T-helper 2 cell (primary cell): ENCODE measurements at places on chromosomes 1 and 21.

DNA sequence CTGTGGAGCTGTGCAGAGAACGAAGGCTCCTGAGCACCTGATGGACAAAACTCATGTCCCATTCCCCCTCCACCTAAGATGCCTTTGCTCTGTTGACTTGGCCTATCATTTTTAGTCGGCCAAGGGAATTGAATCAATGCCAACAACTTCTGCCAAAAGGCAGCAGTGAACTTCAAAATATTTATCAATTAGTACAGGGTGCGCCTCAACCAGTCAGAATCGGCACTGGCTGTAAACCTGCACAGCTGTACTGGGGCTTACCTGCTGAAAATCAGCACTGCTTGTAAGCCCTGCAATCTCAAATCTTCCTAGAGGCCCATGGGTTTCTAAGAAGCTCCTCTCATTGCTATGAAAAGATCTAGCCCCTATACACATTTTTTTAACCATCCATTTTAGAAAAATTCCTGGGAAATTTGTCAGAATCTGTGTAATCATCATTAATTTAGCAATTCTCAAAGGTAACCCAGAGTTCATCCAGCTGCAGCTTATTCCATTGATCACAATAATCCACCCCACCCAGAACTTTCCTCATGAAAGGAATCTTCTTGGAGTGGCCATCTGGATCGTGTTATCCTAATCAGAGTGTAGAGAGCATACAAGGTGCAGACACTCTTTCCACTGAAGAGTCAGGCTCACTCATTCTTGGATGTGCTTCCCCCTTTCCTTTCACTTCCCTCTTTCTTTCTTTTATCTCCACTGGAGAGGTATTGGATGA, 40.2 kb downstream of the ADAMTS1 start:
- DNase-seq = no peak

DNA sequence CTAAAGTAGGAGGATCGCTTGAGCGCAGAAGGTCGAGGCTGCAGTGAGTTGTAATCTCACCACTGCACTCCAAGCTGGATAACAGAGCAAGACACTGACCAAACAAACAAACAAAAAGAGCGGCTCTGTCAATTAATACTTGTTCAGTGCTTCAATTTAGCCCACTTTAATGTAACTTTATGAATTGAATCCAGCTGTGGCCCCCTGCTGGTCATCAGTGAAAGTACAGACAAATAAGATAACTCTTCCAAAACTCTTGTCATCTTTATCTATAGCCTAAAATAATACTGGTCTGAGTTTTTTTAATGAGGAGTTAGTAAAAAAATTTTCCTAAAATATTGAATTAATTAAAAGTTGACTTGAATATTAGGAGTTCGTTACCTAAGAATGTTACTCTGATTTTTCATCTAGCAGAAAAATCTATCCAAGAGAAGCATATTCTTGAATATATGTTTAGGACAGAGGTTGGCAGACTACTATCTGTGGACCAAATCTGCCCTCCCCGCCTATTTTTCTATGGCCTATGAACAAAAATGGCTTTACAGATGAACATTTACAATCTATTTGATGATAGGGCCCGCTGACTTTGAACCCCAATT, 26.1 kb downstream of the ATP5PF start:
- DNase-seq = peak; percentile 51

GRCh38 chr21:32459972-32460371, 47.5 kb downstream of the EVA1C start:
- DNase-seq = no peak

DNA sequence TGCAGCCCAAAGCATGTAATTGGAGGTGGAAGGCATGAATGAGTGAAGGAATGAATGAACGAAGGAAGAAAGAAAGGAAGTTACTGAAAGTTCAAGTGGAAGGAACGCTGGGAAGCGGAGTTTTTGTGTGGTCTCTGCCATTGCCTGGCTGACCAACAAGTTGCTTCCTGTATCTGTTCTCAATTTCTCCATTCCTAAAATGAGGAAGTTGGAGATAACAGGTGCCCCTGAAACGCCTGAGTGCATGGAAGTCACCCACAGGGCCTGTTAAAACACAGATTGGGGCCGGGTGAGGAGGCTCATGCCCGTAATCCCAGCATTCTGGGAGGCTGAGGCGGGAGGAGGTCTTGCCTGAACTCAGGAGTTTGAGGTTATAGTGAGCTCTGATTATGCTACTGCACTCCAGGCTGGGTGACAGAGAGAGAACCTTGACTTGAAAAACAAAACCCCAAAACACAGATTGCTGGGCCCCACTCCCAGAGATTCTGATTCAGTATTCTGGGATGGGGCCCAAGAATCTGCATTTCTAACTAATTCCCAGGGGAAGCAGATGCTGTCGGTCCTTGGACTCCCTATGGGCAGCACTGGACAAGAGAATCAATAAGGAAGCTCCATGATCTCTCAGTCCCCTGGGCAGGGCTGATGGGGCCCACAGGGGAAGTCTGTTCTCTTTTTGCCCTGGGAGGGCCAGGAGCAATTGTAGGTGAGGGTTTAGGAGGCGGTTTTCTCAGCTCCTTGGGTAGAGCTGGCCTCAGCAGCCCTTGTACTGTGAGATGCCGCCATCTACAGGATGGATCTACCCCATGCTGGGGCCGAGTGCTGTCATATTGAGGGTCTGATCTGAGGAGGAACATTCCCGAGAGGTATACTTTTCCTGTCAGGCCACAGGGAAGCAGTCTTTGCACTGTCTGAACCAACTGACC, 3.3 kb upstream of the CNR2 start:
- DNase-seq = no peak

GRCh38 chr1:214720561-214720960, 117.6 kb downstream of the CENPF start:
- no peak for DNase-seq

GRCh38 chr1:47708658-47709018, 270.8 kb downstream of the FOXD2 start:
- no peak for DNase-seq

GRCh38 chr1:99370476-99370875, 106.2 kb downstream of the PLPPR4 start:
- no peak for DNase-seq

DNA sequence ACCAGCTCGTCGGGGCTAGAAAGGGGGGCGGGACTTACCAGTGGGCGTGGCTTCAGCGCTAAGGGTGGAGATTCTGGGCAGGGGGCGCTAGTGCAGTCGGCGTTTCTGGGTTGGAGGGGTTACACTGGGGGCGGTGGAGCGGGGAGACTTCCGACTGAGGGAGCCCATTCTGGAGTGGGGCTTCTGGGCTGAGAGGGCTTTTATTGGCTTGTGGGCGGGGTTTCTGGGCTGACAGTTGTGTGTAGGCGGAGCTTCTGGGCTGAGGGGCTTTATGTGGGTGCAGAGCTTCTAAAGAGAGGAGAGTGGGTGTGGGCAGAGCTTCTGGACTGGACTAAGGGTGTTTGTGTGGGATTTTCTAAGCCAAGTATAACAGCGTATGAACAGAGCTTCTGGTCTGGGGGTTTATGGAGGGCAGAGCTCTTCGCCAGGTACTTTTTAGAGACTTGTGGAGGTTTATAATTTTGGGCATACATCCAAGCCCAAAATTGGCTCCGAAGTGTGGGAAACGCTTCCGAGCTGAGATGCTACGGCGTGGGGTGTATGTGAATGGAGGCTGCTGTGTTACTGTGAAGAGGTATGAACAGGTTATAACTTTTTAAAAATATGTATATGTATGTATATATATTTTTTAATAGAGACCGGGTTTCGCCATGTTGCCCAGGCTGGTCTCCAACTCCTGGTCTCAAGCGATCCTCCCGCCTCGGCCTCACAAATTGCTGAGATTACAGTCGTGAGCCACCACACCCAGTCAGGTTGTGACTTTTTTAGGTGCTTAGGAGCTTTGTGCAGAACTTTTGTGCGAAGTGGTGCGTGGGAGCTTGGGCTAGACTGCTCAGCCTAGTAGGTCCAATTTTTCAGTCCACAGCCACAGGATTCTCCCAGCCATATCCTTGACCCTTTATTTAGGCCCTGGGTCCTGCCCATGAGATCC, 825 bp downstream of the TMEM39B start:
- DNase-seq = no peak

- DNase-seq = no peak
Measured at GRCh38 chr1:29520571-29521437, 284.5 kb downstream of the PTPRU start.

- no peak for DNase-seq
Measured at GRCh38 chr21:37704751-37705150, 211.5 kb downstream of the KCNJ6 start.

DNA sequence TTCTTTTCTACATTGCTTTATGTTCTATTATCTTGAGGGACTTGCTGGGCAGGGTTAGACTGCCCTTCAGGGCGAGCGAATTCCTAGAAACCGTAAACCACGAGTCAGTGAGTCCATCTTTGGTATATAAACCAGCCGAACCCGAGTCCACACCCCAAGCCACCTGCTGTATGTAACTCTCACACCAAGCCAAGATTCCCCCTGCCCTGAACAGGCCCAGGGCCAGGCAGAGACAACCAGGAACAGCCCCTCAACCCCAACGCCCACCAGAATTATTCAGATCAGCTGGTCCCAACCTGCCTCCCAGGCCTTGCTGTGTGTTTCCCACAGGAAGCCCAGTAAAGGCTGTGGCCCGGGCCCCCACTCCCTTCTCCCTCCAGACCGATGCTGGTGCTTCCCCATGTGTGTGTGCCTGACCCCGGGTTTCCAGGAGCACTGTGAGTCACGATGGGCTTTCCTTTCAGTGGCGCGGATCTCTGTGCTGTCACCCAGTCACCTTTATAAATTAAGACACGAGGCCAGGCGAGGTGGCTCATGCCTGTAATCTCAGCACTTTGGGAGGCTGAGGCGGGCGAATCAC, 17.1 kb downstream of the KIF17 start:
- no peak for DNase-seq

DNA sequence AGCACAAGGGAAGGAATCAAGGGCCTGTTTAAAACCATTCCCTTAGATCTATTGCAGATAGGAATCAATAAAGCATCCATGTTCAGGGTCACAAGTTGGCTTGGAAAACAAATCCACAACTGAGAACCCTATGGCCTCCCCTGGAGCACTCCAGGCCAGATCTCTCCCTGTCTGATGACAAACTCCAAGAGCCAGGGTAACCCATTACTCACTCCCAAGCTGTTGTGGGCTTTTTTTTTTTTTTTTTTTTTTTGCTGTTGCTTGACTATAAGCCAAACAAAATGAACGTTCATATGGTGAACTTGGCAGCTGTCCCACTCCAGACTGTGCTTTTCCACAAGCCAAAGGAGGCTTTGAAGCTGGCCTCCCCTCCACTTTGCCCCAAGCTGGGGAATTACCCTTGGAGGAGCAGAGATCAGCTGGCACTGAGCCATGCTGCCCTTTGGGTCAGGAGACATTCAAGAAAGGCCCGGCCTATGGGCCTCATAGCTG, 35.7 kb upstream of the VAV3 start:
- no peak for DNase-seq

DNA sequence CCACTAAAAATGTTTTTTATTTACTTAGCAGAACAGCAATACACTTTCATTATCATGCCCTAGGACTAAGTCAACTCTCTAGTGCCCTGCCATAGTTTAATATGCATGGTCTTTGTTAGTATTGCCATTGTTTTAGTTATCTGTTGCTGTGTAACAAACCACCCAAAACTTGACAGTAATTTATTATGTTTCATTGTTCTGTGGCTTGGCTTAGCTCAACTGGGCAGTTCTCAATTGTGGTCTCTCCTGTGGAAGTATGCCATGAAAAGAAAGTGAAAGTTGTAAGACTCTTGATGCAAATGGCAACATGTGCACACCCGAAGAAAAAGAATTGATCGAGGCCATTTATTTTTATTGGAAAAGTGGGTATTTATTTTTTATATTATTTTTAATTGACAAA, 206.3 kb upstream of the KCTD3 start:
- no peak for DNase-seq

- no peak for DNase-seq
Measured at GRCh38 chr21:36859744-36860501, 106.5 kb downstream of the HLCS start.

DNA sequence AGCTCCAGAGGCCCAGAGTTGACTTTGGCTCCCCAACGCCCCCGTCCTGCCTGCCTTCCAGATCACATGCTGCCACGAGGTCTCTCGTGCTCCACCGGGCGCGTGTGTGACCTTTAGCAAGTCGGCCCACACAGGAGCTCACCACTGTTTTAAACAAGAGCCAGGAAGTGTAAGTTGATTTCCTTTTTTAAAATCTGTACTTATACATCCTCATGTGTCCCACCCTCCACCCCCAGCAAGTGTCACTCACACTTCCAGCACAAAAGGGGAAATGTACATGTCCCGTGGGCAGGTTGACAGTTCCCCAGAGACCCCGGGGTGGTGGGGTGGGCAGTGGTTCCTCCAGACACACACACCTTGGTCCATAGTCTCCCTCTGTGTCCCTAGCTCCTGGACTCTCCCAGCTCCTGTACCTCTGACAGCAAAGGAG, 84.4 kb downstream of the STUM start:
- DNase-seq = no peak

GRCh38 chr1:68016381-68016780, 34.0 kb downstream of the DIRAS3 start:
- DNase-seq = no peak

DNA sequence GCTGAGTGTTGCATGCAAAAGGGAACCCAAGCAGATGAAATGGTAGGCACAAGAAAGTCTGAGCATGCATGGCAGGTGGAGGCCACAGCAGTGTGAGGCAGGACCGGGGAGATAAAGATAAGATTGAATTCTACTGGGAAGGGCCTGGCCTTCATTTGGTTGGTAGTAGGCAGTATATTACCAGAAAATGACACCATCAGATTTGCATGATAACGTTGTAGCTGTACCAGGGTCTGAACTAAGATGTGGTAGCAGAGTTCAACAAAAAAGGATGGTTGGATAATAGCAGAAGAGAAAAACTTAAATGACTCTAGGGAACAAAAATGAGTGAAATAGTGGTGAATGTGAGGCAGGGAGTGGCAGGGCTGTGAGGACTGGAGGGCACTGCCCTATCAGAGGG, 75.6 kb upstream of the DNAJC6 start:
- no peak for DNase-seq

DNA sequence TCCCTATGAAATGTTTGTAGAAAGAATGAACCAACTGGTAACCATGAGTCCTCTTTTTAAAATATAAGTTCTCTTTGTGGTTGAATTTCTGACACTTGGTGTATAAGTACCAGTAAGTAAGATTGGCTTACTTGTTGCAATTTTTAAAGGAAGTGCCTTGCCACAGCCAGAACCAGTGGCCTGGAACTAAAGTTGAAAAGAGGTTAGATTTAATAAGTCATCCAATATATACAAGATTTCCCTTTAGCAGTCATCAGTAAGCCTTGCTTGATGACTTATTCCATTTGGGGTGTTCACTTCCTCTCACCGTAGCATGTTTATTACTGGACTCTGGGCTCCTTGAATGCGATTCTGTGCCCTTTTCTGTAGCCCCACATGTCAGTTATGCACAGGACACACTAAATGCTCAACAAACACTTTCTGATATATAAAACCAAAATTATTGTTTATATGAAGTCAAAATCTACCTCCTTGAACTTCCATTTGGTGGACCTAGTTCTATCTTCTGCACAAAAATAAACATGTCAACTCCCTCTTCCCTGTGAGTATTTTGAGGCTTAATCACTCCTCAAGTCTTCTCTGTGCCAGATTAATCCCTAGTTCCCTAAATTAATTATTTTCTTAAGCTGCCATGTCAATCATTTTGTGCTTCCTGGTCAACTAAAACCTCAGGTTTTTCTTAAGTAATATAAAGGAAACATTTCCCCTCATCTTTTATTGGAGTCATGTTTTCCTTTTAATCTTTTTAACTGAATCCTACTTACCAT, 218.1 kb downstream of the ST6GALNAC3 start:
- DNase-seq = no peak

GRCh38 chr1:173245892-173246291, 38.8 kb upstream of the TNFSF4 start:
- no peak for DNase-seq
